ENCODE measurements at places on chromosomes 6 and 20.

DNA sequence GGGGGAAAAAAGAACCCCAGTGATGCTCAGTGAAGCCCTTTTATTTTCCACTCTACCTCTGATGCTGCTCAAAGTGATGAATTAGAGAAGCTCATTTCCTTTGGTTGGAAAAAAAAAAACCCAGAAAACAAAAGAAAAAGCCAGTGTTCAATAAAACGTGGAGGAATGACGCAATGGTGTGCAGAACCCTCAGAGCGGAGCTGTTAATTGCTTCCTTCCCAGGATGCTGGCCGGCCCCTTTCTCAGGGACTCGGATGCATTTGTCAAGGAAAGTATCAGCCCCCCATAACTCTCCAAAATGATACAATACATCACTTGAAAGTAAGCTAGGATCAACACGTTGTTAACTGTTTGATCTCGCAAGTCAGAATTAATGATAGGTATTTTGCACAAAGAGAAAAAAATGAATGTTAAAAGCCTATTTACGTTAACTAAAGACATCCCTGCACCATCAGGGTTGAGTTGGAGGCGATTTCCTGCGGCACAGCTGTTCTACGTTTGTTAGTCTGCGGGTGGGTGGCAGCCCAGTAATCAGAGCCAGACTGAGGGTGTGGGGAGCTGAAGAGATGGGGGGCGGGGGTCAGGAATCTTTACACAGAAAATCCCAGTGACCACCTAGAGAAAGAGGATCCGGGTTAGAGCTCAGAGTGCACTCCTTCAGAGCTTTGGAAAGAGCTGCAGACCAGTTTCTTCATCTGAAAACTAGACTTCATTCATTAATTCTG lies 132.4 kb downstream of the BMP7 start:
- no peak for DNase-seq

DNA sequence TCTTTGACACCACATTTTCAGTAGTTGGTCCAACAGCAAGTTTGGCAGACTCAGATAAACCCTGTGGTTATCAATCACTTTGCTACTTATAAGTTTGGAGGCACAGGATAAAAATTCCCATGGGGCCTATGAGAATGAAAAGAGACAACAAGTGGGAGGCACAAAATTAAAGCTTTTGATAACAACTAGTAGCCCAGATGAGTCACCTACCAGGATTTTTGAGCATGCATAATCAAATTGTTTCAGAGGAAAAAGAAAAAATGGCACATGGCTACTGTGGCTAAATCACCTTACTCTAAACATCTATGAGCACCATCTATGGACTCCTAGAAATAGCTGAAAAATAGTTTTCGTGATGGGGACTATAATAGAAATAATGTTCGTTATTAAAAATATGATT lies 40.8 kb upstream of the BMP5 start:
- peak; percentile 76 for DNase-seq

DNA sequence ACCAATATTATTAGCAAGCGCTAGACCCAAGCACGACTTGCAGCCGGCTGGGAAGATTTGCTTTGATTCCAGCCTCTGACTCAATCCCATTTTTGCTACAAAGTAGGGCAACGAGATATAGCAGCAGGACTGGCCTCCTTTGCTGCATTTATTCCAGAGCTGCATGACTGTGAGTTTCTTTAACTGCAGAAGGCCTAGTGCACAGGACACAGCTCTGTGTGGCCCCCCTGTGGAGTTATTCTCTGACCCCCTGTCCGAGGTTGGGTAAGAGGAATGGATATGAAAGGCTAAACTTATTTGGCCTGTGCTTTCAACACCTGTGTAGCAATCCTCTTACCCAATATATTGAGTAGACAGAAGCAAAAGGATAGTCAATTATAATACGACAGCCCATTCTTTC lies 133.3 kb upstream of the SPTLC3 start:
- DNase-seq, result no peak

- DNase-seq, result no peak
Measured at GRCh38 chr20:24488800-24489175, 19.4 kb downstream of the SYNDIG1 start.

GRCh38 chr20:6295867-6296256 lies 173.0 kb upstream of the FERMT1 start:
- no peak for DNase-seq

- DNase-seq, result peak; percentile 5
Measured at GRCh38 chr20:16363506-16364319, 209.5 kb downstream of the KIF16B start.

DNA sequence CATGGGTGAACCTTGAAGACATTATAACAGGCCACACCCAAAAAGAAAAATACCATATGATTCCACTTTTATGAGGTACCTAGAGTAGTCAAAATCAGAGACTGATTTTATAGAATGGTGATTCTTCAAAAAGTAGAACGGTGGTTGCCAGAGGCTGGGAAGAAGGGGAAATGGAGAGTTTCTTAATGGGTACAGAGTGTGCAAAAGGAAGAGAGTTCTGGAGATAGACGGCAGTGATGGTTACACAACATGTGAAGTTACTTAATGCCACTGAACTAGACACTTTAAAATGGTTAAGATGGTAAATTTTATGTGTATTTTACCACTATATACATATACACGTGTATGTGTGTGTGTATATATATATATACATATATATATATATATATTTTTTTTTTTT lies 80.8 kb downstream of the PRND start:
- DNase-seq, result no peak

GRCh38 chr6:130611366-130611765 lies 215.8 kb upstream of the SMLR1 start:
- DNase-seq, result no peak

DNA sequence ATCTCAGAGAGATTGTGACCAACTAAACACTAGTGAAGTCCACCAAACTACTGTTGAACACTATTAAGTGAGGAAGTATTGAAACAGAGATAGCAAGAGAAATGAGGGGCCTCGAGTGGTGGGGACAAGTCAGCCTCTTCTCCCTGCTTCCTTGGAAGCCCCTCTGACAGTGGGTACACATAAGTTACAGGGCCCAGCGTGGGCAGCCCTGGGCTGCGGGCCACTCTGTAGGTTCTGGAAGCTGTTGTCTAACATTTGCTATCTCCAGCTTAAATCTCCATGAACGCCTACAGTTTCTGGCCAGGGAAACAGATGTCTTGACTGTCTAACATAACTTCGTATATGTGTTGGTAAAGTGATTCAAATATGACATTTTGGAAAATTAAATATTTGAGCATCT lies 71.4 kb downstream of the KLHL32 start:
- DNase-seq, result no peak

DNA sequence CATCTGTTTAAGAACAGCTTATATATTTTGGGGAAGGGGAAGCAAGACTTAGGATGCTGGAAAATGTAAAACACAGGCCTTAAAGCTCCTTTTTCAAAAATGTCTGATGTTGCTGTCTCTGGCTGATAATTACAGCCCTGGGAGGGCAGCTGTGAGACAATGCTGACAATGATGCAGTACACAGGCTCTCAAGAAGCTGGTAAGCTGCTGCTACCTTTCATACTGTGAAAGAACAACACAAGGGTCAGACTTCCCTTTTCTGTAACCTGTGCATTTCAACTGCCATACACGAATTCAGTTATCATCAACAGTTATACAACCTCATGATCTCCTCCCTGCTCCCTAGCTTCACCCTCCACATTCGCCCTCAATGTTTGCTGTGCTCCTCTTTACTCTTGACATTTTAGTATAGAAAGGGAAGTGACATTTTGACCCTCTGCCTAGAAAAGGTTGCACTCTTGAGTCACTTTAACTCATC lies 25.2 kb downstream of the MAP7 start:
- DNase-seq, result no peak

DNA sequence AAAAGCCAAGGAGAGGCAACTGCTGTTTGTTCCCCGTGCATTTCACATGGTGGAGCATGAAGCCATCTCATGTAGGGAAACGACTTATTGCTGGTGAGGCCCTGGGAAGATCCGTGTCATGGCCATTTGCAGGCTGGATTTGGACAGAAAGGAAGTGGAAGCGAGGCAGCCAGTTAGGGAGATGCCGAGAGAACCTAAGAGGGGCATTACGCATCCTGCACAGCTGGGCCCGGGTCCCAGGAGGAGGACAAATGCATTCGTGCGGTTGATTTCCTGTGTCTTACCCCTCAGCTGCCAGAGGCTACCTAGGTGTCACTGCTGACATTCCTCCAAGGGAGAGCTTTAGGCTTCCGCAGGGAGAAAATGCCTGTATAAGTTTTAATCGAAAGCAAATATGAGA lies 316.2 kb upstream of the CDYL start:
- DNase-seq, result no peak

DNA sequence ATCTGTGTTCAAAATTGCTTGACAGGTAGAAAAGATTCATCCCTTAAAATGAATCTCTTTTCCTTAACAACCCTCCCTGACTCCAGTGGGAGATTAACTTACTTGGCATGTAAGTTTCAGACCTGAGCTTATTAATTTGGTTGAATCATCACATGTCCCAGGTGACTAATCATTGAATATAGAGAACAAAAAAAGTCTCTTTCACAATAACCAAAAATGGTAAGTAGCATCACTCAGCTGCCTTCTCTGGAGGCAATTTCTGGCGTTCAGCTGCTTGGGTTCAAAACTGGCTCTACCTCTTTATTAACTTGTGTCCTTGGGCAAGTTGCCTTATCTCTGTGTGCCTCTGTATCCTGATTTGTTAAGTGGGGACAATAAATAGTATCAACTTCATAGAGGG lies 2.9 kb downstream of the C6orf141 start:
- DNase-seq, result peak; percentile 63

DNA sequence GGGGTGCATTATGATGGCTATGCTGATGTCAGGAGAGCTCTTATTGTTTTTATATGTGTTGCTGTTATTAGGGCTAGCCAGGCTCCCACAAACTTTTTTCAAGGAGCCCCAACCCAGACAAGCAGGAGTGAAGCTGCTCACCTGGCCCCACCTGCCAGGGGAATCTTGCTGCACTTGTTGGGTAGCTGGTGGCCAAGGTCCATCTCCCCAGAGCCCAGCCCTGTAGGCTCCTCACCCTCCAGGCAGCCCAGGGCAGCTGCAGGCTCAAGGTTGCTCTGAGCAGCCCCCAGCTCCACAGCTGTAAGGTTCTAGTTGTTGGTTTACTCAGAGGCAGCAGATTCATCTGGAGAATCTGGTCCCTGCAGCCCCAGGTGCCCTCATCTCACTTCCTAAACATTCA lies 46.8 kb upstream of the SIRPA start:
- DNase-seq, result no peak

DNA sequence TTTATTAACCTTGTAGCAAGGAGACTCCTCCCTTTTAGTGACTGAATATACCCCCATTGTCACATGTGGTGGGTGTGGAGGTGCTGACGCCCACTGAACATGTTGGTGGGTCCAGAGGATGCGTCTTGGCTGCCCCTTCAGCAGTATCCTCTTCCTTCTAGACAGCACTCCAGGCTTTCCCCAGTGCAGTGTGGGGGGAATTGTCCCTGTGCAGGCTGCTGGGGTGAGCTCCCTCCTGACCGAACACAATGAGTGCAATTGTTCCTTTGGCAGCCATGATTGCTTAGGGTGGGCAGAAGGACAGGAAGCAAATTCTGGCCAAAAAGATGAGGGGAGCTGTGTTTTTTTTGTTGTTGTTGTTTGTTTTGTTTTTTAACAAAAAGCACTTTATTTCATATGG lies 209.3 kb upstream of the PDE10A start:
- no peak for DNase-seq

DNA sequence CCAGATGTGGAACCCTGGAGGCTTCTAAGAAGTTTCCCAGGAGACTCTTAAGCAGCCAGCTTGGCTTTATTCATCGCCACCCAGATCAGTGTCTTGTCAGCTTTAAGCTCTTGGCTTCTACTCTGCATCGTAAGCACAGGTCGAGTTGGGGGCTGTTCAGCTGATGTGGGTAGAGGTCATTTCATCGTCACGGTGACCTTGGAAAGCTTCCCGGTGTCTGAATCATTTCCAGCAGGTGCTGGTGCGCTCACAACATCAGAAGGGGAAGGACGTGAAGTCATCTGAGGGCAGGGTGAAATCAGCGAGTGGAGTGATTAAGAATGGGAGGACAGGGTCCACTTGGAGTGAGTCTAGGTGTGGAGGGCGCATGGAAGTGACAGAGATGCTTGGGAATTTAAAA lies 112.6 kb downstream of the SASH1 start:
- peak; percentile 60 for DNase-seq

- no peak for DNase-seq
Measured at GRCh38 chr20:59575653-59576052, 28.7 kb upstream of the PHACTR3 start.

- DNase-seq, result no peak
Measured at GRCh38 chr6:62613928-62614327, 327.9 kb upstream of the KHDRBS2 start.

DNA sequence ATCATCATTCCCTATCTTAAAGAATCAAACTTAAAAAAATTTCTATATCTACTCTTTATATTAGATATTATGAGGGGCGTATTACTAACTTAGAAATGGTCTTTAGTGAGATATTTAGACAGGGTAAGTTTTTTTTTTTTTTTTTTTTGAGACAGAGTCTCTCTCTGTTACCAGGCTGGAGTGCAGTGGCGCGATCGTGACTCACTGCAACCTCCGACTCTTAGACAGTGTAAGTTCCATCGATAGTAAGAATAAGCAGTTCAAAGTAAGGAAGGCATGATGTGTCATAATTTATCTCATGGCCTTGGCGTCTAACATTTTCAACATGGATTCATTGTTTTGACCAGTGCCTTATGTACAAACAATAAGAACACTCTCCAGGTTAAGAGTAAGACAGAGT lies 72.4 kb downstream of the MLIP start:
- DNase-seq, result no peak

DNA sequence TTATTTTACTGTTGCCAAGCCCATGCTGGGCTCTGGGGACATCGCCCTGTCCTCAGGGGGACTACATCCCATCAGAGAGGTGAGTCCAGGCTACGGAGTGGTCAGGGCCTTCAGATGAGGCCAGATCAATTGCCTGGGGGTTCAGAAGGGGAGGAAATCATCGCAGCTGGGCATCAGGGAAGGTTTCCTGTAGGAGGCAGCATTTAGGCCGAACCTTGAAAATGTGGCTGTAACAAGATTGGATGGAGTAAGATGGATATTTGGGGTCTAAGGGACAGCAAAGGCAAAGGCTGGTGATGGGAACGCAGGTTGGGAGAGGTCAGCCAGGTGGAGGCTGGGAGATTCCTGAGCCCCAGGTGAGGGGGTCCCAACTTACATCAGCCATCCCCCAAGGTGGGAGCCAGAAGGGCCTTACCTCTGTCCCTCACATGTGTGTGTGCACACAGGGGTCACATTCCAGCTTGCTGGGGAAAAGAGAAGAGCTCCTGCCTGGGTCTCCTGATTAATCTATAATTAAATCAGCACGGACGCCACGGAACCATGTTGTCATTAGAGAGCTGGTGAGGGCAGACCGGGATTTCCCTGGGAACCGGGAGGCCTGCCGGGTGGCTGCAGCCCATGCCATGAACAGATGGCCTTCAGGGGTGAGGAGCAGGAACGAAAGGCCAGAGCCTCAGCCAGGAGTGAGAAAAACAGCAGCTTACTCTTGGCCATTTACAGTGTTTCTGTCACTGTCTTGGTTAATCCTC lies 30.5 kb upstream of the DLGAP4 start:
- DNase-seq, result no peak

GRCh38 chr6:161257793-161258457 lies 15.9 kb downstream of the AGPAT4 start:
- peak; percentile 61 for DNase-seq

Data from LHCN-M2 (cell line).